ENCODE measurements at places on chromosomes 13 and 19. TPM values are rescaled to one million over a fixed set of nuclear protein-coding genes. Genes with fewer than 3 reads are reported as not detected.

GRCh38 chr13:86559901-86560300 is 760.7 kb upstream of the SLITRK6 start:
- DNase-seq, result no peak
- H3K27ac ChIP-seq, result peak overlapping the region; percentile 46
- no peaks in the 10 kb centered on the region for H3K27me3 ChIP-seq
- no peaks in the 10 kb centered on the region for H3K36me3 ChIP-seq

DNA sequence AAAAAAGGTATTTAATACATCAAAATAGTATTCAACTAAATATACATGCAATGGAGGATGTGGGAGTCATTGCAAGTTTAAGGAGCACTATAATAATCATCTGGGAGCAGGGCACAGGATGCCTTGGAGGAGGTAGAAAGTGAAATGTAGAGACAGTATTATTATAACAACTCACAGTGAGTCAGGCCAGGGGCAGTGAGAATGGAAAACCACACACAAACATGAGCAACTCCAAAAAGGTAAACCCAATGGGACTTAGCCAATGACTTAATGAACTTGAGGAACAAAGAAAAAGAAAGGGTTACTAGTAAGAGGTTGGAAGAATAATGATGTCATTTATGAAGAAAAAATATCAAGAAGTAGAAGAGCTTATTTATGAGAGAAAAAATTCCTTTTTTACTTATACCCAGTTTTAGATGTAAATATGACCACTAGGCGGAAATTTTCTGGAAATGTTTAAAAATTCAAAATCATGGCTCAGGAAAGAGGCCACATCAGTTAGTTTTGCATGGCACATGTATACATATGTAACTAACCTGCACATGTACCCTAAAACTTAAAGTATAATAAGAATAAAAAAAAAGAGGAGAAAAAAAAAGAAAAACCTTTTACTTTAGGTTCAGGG is 389.3 kb downstream of the SUCLA2 start:
- H3K27me3 ChIP-seq, result no peaks in the 10 kb centered on the region
- H3K36me3 ChIP-seq, result no peaks in the 10 kb centered on the region
- no peak overlapping the region for H3K4me3 ChIP-seq
- DNase-seq, result no peak
- no peak overlapping the region for H3K27ac ChIP-seq

- H3K27ac ChIP-seq, result no peak overlapping the region
- no peaks in the 10 kb centered on the region for H3K36me3 ChIP-seq
- no peaks in the 10 kb centered on the region for H3K27me3 ChIP-seq
- H3K4me1 ChIP-seq, result no peaks in the 10 kb centered on the region
- no peak for DNase-seq
These were observed 96.8 kb downstream of the TSHZ3 start for GRCh38 chr19:31252441-31252840.

- H3K4me1 ChIP-seq, result peaks cover 24% of the 10 kb centered on the region
- H3K4me3 ChIP-seq, result no peak overlapping the region
- no peak for DNase-seq
- H3K27me3 ChIP-seq, result no peaks in the 10 kb centered on the region
These were observed 44.5 kb downstream of the CAPN12 start for GRCh38 chr19:38699647-38700349.

GRCh38 chr13:99353836-99354235 is 46.6 kb upstream of the GPR183 start:
- no peak overlapping the region for H3K4me3 ChIP-seq
- no peaks in the 10 kb centered on the region for H3K27me3 ChIP-seq
- no peak overlapping the region for H3K27ac ChIP-seq
- H3K36me3 ChIP-seq, result peaks cover 25% of the 10 kb centered on the region

- H3K27ac ChIP-seq, result peak overlapping the region; percentile 86
- H3K4me3 ChIP-seq, result peak overlapping the region; percentile 74
- no peak for DNase-seq
- H3K27me3 ChIP-seq, result no peaks in the 10 kb centered on the region
- peaks cover 7% of the 10 kb centered on the region for H3K4me1 ChIP-seq
These were observed 45.8 kb downstream of the TGDS start for GRCh38 chr13:94550062-94550738.

The CXCL17 gene
- not detected for total RNA-seq

- peaks cover 5% of the 10 kb centered on the region for H3K27me3 ChIP-seq
- no peak overlapping the region for H3K27ac ChIP-seq
- no peaks in the 10 kb centered on the region for H3K4me1 ChIP-seq
- DNase-seq, result no peak
These were observed 1.3 kb upstream of the GRK1 start for GRCh38 chr13:113665597-113666328.

GRCh38 chr13:23786607-23787006 is 102.6 kb downstream of the MIPEP start:
- H3K36me3 ChIP-seq, result no peaks in the 10 kb centered on the region
- DNase-seq, result no peak
- H3K27ac ChIP-seq, result no peak overlapping the region
- no peaks in the 10 kb centered on the region for H3K4me1 ChIP-seq
- H3K4me3 ChIP-seq, result no peak overlapping the region
- no peaks in the 10 kb centered on the region for H3K27me3 ChIP-seq

GRCh38 chr13:98411617-98412265 is 165.2 kb downstream of the STK24 start:
- no peak overlapping the region for H3K4me3 ChIP-seq
- no peak overlapping the region for H3K27ac ChIP-seq
- no peak for DNase-seq
- H3K36me3 ChIP-seq, result no peaks in the 10 kb centered on the region

The ZNF547 gene
- 4.3 TPM for total RNA-seq

DNA sequence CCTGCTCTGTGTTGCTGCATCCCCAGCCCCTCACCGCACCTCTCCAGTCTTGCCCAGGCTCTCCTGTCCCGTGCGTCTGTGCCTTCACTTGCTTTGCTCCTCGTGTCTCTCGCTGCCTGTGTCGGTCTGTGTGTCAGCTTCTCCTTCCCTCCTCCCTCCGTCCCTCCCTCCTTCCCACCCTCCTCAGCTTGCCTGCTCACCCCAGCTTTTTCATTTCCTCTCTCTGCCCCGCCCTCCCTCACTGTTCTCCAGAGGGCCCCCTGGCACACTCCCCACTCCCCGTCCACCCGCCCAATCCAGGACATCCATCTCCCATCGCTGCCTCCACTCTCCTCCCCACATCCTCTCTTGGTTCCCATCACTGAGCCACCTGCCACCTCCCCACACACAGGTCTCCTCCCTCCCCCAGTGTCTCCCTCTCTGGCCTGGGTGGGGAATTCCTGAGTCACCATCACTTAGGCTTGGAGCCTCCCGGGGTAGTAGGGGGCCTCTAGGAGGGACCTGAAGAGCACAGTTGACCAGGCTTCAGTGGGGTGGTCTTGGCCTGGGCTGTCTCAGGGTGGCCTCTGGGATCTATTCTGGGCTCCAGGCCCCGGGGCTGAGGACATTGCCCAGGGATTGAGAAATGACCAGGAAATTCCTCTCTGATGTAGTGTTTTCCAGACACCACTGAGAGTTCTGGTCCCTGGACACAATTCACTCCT is at the start of gene PTGIR:
PTGIR (minus strand) TSS at position 132 of the 704 bp plus-strand sequence. CDS start 864 bp downstream, outside the sequence.
- DNase-seq, result peak; percentile 53
- peaks cover 14% of the 10 kb centered on the region for H3K4me1 ChIP-seq
- H3K27ac ChIP-seq, result peak within 1 kb of the TSS; percentile 42

DNA sequence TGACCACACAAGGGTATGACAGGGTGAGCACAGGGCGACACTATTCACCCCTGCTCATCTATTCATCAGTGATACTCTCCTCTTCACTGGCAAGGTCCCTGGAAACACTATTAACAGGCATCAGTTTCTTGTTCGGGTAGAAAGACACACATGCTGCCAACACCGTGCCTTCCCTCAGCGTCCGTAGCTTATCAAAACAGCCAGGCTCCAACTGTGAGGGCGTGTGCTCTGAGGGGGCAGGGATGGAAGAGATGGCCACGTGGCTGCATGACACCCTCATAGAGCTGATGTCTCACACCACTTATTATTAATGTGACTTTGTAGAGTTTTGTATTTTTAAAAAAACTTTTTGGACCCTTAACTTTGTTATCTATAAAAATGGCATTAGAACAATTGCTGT is 160.3 kb downstream of the ITGBL1 start:
- DNase-seq, result no peak
- H3K27me3 ChIP-seq, result no peaks in the 10 kb centered on the region
- no peaks in the 10 kb centered on the region for H3K4me1 ChIP-seq
- no peaks in the 10 kb centered on the region for H3K36me3 ChIP-seq

- peaks cover 16% of the 10 kb centered on the region for H3K4me1 ChIP-seq
- H3K27ac ChIP-seq, result no peak overlapping the region
- DNase-seq, result no peak
- no peak overlapping the region for H3K4me3 ChIP-seq
These were observed 483.0 kb upstream of the NBEA start for GRCh38 chr13:34458756-34459715.

- H3K36me3 ChIP-seq, result peaks cover 97% of the 10 kb centered on the region
- H3K27me3 ChIP-seq, result no peaks in the 10 kb centered on the region
- no peak for DNase-seq
- H3K4me3 ChIP-seq, result no peak overlapping the region
- H3K4me1 ChIP-seq, result no peaks in the 10 kb centered on the region
These were observed 62.0 kb downstream of the PARP4 start for GRCh38 chr13:24450530-24450929.

GRCh38 chr13:110505594-110505993 is 55.9 kb downstream of the RAB20 start:
- no peak overlapping the region for H3K4me3 ChIP-seq
- no peak for DNase-seq
- H3K27me3 ChIP-seq, result no peaks in the 10 kb centered on the region
- peaks cover 36% of the 10 kb centered on the region for H3K36me3 ChIP-seq

Data from MCF 10A (cell line).